ENCODE measurements at places on chromosomes 11 and 22. TPM values are rescaled to one million over a fixed set of nuclear protein-coding genes. Genes with fewer than 3 reads are reported as not detected.

- no peak for DNase-seq
Observed at GRCh38 chr11:115198321-115198741, 305.9 kb downstream of the CADM1 start.

DNA sequence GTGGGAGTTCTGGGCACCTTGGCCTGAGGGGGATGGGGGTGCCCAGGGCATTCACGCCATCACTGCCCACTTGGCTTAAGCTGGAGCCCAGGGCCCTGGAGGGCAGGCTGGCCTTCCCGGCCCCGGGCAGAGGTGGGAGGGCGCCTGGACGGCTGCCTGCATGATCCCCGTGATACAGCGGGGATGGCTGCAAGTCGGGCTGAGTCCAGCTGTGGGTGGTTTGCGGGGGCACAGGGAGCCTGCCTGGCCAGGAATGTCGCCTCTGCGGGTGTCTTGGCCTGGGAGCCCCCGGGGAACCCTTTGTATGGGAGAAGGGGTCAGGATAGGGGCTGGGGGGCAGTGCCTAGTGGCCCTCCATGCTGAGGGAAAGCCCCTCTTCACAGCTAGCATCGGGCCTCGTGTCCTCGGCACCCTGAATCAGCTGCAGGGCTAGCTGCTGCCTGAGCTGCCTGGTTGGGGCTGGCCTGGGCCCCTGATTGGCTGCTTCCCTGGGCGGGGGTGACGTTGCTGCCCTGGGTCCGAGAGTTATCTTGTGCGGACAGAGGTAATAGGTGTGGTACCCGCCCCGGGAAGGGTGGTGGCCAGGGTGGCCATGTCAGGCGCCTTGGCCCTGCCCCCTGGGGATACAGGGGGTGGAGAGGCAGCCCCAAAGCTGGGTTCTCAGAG lies 8.3 kb downstream of the BRSK2 start:
- no peak for DNase-seq

DNA sequence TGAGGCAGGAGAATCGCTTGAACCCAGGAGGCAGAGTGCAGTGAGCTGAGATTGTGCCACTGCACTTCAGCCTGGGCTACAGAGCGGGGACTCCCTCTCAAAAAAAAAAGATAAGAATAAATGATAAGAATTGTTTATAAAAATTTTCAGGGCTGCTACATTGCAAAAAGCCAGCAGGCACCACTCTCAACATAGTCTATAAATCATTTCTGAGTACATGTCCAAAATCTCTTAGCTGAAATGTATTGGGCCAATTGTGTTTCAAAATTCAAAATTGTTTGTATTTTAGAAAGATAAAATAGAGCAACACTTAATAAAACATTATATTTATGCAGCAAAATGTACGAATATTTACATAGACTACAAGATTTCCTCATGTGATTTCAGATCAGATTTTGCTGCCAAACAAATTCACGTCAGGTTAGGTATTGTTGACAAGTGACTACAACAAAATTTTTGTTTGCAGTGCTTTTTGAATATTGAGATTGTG lies 13.9 kb downstream of the PGR start:
- DNase-seq, result no peak

DNA sequence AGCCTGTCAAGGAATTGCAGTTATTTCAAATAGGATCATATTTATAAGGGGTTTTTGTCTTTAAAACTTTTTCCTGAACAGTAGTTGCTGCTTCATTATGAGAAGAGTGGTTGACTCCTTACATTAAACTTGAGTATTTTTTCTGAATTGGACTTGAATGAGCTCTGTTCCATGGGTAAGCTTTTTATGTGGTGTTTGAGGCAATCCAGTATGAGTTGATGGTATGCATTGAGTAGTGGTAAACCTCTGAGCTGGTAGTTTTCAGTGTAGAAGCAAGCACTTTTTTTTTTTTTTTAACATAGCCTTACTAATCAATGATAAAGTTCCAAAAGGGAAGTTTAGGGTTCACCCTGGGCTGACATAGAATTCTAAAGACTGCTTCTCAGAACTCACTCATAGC lies 3.4 kb downstream of the KMT2A start:
- DNase-seq, result no peak

DNA sequence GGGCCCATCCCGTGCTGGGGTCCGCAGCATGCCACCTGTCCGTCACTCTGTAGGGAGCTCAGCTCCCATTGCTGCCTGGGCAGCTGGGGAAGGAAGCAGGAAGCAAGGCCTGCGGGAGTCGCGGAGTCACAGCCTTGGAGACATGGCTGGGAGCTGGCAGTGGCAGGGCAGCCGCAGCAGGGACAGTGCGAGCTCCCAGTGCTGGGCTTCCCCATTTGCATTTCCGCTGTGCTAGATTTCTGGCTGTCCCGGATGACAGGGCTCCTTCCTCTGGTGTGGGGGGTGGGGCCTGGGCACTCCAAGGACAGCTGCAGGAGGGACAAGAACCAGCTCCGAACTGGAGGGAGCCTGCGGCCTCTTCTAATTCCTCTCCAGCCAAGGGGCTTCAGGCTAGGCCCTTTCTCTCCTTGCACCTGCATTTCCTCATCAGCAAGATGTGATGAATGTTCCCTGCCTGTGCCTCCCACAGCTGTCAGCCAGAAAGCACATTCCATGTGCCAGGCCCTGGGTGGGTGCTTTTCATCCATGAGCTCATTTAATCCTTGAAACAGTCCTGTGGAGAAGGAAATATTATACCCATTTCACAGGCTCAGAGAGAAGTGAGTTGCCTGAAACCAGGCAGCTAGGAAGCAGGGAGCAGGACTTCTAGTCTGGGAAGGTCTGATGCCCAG lies 48.0 kb downstream of the MYO7A start:
- DNase-seq, result peak; percentile 62

Gene MFRP
- total RNA-seq, result not detected

Gene SLC35F2
- total RNA-seq, result 51.8 TPM

GRCh38 chr11:108218455-108218854 lies 4.0 kb downstream of the NPAT start:
- DNase-seq, result no peak

DNA sequence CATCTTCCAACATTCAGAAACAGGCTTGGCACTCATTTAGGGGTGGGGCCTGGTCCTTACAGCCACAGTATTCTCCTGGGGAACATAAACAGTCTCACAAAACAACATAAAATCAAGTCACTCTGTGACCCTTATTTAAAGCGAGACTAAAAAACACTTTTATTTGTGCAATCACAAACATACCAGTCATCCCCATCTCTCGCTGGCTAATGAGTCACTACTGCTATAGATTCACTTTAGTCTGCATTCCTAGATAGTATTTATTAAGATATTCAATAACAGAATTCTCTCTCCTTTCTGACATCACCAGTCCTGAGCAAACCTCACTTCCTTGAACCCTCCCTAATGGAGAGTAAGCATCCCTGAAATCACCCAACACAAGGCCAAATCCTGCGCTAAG lies 68.0 kb downstream of the ZBTB44 start:
- no peak for DNase-seq

- DNase-seq, result no peak
Observed at GRCh38 chr11:36296884-36297543, 926 bp downstream of the PRR5L start.

Gene SIRT3
- 12.6 TPM for total RNA-seq

DNA sequence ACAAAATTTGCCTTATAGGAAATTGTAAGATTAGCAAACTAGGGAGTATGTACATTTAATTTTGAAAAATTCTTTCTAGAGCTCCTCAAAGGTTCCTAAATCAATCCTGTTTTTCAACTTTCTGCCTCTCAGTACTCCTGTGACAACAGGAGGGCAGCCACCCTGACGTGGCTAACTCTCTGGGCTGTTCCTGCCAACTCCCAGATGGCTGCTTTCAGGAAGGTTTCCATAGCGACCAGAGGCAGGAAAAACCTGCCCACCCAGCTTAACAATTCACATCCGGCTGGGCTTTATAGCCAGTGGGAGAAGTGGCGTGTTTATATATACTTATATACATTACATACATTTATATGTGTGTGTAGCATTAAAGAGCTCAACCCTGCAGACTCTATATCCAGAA lies 26.5 kb downstream of the SGSM3 start:
- no peak for DNase-seq

DNA sequence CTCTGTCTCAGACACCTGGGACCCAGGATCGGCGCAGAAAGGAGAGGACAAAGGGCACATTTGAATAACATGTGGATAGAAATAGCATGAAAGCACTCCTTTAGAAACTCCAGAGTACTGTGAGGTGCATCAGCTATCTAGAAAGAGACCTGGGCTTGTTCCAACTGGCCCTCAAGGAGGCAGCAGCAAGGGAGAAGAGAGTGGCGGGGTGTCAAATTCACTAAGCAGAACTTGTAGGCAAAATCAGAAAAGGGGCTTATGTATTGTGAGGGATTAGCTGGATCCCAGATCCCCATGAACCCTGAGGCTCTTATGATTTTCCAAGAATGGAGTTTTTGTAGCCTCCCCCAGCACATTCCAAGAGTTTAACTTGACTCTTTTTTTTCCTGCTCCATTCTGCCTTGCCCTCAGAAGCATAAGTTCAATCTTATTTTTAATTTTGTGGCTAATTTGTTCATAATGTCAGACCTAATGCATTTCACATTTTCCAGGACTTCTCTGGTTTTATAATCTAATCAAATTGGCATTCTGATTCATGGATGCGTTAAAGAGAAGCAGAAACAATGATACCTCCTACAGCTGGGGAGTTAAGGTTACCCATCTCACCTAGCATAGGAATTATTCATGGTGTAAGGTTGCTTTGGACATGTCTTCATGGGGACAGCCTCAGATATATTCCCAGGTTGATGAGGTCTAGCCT lies 33.6 kb downstream of the USH1C start:
- DNase-seq, result no peak

Gene PLA2G3
- total RNA-seq, result under 0.01 TPM

- DNase-seq, result no peak
Observed at GRCh38 chr11:18295316-18295715, 26.6 kb downstream of the HPS5 start.

DNA sequence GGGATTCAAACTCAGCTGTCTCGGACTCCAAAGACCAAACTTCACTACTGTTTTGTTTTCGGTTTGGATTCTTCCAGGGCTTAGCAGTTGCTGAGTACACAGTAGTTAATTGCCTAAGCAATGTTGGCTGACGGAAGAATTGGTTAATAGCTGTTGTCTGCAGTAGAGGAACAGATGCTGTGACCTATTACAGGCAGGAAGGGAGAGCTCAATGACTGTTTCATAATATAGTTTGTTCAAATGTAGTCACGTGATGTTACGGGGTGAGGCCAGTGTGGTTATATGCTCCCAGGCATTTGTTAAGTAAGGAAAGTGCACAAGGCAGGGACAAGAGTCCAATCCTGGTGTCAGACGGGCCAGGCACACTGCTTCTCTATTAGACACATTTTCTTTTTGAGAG lies 222.6 kb upstream of the CCDC90B start:
- DNase-seq, result no peak

DNA sequence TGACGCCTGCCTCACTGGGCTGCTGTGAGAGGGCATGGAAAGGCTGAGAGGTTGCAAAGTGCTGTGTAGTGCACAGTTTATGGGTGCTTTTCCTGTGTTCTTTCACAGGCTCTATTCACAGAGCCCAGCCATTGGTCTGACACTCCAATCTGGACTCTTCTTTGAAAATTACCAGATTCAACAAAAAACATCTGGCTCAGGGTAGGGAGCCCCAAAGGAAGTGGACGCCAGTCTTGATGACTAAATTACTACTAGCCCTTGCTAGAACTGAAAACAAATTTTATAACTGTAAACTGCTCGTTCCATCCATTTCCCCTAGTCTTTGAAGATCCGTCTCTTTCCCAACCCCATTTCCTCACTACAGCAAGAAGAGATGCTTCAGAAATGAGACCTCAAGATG lies 178.6 kb downstream of the TENM4 start:
- DNase-seq, result no peak

DNA sequence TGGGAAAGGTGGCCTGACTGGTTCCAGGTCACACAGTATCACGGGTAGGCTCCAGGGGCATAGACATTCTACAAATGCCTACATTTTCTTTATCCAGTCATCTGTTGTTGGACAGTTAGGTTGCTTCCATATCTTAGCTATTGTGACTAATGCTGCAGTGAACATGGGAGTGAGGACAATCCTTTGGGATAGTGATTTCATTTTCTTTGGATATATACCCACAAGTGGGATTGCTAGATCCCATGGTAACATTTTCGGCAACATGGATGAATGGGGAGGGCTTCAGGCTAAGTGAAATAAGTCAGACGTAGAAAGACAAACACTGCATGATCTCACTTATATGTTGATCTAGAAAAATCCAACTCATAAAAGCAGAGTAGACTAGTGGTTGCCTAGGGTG lies 744.3 kb downstream of the NTM start:
- no peak for DNase-seq
